ENCODE measurements at places on chromosomes 6 and 20.

DNA sequence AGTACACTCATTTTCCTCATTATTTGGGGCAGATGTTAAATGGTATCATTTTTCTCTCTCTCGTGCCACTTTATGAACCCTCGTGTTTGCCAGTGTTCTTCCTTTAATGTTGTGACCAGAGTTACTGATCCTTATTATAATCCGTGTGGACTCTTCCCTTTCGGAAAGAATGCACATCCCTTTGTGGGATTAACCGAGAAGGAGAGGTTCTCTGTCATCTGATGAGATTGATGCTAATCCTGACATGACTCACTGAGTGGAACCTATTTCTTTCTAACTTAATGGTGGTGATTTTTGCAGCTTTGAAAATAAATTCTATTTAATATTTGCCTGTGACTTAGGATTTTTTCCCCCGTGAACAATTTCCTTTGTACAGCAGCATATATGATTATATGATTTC is 300.0 kb upstream of the MAN1A1 start:
- no peak for DNase-seq

GRCh38 chr20:51417250-51418136 is 125.0 kb downstream of the NFATC2 start:
- DNase-seq = no peak

DNA sequence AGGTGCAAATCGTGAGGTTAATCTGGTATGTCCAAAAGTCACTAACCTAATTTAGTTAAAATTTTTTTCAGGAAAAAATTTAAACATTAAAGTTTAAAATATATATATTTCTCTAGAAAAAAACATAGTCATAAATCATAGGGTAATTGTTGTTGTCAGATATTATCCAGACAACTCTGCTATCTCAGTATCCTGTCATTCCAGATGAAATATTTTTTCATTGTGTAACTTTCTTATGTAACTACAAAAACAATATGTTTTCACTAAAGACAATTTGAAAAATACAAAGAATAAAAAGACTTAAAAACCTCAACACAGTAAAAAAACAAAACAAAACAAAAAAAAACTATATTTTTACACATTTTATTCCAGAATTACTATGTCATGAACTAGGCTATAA is 57.6 kb downstream of the TENT5A start:
- DNase-seq = no peak

DNA sequence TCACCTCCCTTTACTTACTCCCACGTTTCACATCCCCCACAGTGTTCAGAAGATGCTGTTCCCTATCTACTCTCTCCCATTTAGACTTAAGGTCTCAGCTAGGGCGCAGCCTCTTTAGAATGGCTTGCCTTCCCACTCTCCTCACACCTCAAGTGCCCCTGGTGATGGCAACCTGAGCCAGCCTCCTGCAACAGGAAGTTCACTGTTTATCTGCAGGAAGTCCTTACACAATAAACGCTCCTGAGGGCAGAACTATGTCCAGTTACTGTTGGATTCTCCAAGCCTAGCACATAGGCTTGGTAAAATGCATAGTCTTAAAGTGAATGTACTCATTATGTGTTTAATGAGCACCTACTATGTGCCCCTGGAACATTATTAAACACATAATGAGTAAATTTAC is 21.9 kb upstream of the RAB22A start:
- DNase-seq = no peak

GRCh38 chr6:164337024-164337924 is 922.8 kb downstream of the QKI start:
- DNase-seq = no peak

- DNase-seq = no peak
Observed at GRCh38 chr6:21381331-21381963, 212.1 kb upstream of the SOX4 start.

GRCh38 chr20:6705106-6705766 is 62.2 kb upstream of the BMP2 start:
- DNase-seq = peak; percentile 67

- DNase-seq = no peak
Observed at GRCh38 chr6:144405163-144405562, 120.0 kb downstream of the UTRN start.

DNA sequence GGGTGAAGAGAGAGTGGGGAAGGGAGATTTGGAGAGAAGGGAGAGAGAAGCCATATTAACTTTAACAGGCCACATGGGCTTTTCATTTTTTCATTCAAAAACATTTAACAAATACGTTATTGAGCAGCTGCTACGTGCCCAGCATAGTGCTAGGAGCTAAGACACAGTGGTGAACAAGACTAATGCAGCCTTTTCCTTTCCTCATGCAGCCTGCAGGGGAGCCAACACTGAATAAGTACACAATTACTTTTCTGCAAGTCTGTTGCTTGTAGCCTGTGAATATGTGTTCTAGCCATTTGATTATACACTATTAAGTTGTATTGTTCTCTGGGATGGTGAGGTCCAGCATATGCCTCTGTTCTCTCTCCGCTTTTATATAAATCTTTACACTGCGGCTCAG is 1.9 kb upstream of the BLOC1S5 start:
- no peak for DNase-seq

- DNase-seq = no peak
Observed at GRCh38 chr6:91716361-91716760, 1129.5 kb upstream of the MAP3K7 start.

DNA sequence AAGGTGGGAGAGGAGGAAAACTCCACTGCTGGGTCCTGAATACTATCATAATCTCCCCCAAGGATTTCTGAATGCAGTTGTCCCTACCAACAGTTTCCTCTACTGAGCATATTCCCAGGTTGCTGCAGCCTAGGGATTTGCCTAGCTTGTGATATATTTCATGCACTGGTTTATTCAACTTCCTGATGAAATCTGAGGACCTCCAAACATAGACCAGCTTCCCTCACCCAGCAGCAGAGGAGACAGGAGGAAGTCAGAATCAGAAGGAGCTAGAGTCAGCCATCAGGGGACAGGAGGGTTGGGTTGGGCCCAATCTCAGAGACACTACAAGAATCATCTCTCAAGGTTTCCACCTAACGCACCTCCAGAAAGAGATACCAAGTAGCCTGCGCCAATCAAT is 138.4 kb upstream of the TOP1 start:
- DNase-seq = no peak

GRCh38 chr6:108541843-108542759 is 18.6 kb upstream of the FOXO3 start:
- DNase-seq = peak; percentile 61

- DNase-seq = no peak
Observed at GRCh38 chr6:170128346-170128745, 162.5 kb downstream of the DLL1 start.

DNA sequence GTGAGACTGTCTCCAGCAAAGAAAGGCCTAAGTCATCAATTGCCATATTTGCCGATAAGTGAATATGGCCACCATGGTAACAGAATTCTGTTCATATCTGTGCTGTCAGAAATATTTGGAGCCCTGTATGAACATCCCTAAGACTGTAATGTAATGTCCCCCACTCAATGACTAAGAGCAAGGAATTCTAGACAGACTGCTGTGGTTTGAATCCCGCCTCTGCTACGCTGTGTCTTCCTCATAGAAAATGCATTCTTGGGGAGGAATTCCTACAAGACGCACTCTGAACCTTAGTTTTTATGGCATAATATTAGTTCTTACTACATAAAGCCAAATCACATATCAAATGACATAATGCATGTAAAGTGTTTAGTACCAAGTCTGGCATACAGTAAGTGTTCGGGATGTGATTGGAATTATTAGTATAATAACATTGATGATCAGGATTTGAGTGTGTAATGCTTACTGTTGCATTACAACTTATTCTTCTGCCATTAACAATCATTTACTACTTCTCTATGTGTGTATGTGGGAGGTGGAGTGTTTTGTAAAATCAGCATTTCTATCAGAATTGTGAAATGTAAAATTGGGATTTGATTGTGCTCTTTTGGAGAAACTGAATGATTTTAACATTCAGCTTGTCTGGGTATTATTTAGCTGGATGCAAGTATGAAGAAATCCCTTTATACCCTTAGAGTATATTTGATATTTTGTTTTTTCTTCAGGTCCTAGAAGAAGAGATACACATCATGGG is 103.0 kb downstream of the OLIG3 start:
- no peak for DNase-seq

DNA sequence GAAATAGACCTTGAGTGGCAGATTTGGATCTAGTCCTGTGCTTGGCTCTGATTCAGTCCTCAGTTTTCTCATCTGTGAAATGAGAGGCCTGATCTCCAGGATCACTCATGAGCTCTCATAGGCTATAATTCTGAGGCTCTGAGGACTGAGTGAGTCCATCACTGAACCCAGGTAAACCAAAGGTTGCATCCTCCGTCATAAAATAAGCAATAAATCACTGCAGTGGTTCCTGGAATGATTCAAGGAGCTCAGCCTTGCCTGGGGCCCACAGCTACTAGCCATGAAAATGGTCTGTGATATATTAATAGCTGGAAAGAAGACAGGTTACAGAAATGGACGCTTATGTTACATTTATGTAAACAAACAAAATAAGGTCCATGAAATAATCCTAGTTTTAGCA is 124.8 kb downstream of the MAP3K7 start:
- DNase-seq = no peak

DNA sequence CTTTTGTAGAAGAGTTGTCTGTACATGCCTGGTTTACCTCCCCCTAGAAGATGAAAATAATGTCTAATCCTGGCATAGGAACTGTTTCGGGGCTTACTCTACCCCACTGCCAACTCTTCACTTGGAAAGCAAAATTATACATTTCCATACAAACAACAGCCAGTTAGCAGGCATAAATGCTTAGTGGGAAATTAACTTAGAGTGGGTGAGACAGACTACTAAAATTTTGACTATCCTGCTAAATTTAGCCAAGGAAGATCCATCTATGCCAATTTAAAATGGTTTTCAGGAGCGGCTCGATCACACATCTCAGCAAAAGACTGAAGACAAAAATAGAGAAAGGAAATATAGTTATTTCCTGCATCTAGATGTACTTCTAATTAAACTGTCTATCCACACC is 221.2 kb downstream of the TPBG start:
- DNase-seq = no peak

DNA sequence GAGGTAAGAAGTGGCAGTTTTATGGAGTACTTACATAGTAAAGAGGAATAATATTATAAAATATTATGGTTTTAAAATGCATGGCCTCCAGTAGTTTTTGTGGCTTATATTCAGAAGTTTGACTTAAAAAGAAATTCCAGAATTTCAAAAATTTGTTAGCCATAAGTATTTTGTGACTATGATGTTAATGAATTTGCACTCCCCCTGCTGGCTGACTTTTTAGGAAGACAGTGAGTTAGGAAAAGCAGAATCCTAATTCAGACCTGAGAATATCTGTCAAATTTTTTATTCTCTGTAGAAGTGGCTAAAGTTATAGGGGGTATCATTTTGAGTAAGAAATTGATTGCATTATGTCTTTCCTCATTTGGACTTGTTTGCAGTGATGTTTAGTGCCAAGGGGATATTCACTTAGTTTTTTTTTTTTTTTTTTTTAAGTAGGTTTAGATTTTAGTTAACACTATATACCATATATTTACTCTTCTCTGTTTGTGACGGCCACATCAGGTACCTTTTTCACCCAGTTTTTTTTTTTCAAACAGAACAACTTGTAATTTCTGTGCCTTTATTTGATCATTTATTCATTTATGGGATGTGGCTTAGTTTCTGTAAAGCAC is 40.8 kb downstream of the ZFAND3 start:
- peak; percentile 47 for DNase-seq

GRCh38 chr20:5630071-5630470 is 120.1 kb upstream of the SHLD1 start:
- no peak for DNase-seq

GRCh38 chr20:36833275-36834020 is 42.5 kb upstream of the TLDC2 start:
- no peak for DNase-seq

DNA sequence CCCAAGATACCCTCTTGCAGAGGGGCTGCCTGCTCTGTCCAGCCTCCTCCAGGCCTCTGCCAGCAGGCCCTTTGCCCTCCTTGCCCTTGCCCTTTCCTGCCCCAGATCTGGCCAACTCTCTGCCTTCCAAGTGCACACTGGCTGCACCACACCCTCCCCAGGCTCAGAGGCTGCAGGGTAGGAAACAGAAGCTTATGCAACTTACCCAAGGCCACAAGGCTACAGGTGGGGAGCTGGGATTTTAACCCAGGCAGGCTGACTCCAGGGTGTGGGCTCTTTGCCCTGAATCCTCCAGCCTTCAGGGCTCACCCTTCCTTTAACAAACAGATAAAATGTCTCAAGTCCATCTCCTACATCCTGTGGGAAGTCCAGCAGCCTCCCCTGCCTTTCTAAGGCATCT is 14.5 kb upstream of the TRAF3IP2 start:
- DNase-seq = no peak

GRCh38 chr6:149990212-149990660 is 26.5 kb downstream of the ULBP1 start:
- DNase-seq = no peak
